Heart right ventricle (tissue), 16 donors: ENCODE measurements at places on chromosomes 3 and 15. TPM values are rescaled to one million over a fixed set of nuclear protein-coding genes. Genes with fewer than 3 reads are reported as not detected.
A peak's percentile ranks its signal among the peaks of the same experiment; 100 is the strongest.

The RCCD1 gene
- 7.3 TPM for total RNA-seq

The PSMD6 gene
- 93.5 TPM for total RNA-seq

The FANCD2OS gene
- not detected for total RNA-seq

The SCN5A gene
- total RNA-seq, result 181 TPM

The ACTC1 gene
- total RNA-seq, result 8,849 TPM

DNA sequence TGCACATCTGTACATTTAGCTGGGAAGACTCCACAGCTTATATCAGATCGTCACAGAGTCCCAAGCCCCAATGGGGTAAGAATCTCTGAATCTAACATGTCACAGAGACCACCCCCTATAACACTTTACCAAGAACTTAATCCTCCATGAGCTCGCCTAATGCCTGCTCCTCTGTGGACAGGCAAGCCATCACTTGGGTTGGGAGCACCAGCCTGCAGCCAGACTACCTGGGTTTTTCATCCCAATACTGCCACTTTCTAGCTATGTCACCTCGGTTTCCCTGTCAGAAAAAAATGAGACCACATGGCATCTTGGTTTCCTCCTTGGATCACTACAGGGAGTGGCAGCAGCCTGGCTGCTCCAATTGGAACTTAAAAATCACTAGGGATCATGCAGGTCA, 277.9 kb upstream of the TLE3 start:
- peaks cover 5% of the 10 kb centered on the region for H3K27me3 ChIP-seq
- H3K4me1 ChIP-seq, result peaks cover 28% of the 10 kb centered on the region
- H3K36me3 ChIP-seq, result no peaks in the 10 kb centered on the region
- no peak overlapping the region for H3K27ac ChIP-seq

GRCh38 chr15:67183443-67184169, 70.9 kb downstream of the AAGAB start:
- H3K4me3 ChIP-seq, result no peak overlapping the region
- H3K27ac ChIP-seq, result no peak overlapping the region
- no peak for DNase-seq
- H3K36me3 ChIP-seq, result no peaks in the 10 kb centered on the region
- H3K4me1 ChIP-seq, result peaks cover 38% of the 10 kb centered on the region

DNA sequence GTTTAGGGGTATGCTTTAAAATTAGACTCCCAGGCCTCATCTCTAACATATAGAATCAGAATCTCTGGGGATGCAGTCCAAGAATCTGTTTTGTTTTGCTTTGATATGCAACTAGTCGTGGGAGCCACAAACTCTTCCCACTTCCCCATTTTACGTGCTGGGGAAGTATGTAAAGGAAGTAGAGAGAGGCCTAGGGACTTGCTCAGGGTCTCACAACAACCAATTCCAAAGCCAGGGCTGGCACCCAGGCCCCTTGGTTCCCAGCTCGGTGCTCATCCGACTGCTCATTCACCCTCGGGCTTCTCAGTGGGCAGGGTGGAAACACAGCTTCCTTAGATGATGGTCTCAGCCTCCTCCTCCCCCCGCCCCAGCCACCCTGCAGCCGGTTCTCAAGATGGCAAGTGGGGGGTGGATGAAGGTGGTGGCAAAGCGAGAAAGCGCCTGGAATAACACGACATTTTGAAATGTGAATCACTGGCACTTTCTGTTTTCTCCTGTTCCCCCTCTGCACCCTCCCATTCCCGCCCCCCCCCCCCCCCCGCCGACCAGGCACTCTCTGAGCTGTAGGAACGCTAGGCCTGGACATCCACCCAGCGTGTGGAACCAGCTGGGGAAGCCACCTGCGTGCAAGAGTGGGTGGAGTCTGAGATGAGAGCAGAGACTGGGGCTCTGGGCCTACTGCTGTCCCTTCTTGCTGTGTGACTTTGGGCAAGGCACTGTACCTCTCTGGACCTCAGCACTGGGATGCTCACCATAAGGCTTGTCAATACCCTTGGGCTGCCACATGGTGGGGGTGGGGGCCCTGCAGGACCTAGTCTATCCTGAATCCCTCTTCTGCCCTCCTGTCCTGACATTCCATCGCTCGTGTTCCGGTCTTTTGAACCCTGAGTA, 214.5 kb downstream of the RPLP1 start:
- DNase-seq, result peak; percentile 13
- no peaks in the 10 kb centered on the region for H3K4me1 ChIP-seq
- peaks cover 10% of the 10 kb centered on the region for H3K27me3 ChIP-seq
- H3K36me3 ChIP-seq, result no peaks in the 10 kb centered on the region
- H3K27ac ChIP-seq, result peak overlapping the region; percentile 9
- H3K4me3 ChIP-seq, result no peak overlapping the region

GRCh38 chr15:40807888-40808461, 702 bp upstream of the DNAJC17 start:
- H3K4me3 ChIP-seq, result peak overlapping the region; percentile 74
- H3K4me1 ChIP-seq, result peaks cover 23% of the 10 kb centered on the region
- peak overlapping the region; percentile 98 for H3K27ac ChIP-seq
- no peaks in the 10 kb centered on the region for H3K27me3 ChIP-seq
- no peaks in the 10 kb centered on the region for H3K36me3 ChIP-seq

GRCh38 chr3:140203510-140203909, 268.5 kb downstream of the CLSTN2 start:
- H3K4me3 ChIP-seq, result no peak overlapping the region
- no peak for DNase-seq
- H3K27me3 ChIP-seq, result no peaks in the 10 kb centered on the region
- no peak overlapping the region for H3K27ac ChIP-seq
- no peaks in the 10 kb centered on the region for H3K4me1 ChIP-seq

DNA sequence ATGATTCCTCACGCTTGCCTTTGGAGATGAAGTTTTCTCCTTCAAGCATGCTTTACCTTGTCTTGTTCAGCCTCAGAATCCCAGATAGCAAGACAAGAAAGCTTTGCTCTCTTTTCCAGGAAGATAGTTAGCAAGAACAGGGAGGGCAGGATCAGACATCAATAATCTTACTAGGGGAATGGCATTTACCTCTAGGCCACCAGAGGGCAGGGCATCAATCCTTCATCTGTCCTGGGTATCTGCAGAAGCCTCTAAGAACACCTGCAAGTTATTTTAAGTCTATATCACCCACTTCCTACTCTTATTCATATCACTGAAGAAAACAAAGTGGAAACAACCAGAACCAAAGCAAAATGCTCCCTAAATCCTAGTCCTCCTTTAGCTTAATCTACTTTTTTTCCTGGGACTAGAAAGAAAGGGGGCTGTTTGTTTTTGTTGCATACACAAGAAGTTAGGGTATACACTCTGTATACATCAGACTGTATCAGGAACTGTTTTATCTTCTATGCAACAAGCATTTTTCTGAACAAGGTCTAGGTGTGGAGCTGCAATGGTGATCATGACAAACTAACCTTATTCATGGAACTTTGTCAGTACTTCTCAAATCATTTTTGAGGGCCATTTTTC, 862.5 kb downstream of the CADM2 start:
- DNase-seq, result no peak
- no peak overlapping the region for H3K4me3 ChIP-seq
- H3K27me3 ChIP-seq, result no peaks in the 10 kb centered on the region
- H3K36me3 ChIP-seq, result no peaks in the 10 kb centered on the region

DNA sequence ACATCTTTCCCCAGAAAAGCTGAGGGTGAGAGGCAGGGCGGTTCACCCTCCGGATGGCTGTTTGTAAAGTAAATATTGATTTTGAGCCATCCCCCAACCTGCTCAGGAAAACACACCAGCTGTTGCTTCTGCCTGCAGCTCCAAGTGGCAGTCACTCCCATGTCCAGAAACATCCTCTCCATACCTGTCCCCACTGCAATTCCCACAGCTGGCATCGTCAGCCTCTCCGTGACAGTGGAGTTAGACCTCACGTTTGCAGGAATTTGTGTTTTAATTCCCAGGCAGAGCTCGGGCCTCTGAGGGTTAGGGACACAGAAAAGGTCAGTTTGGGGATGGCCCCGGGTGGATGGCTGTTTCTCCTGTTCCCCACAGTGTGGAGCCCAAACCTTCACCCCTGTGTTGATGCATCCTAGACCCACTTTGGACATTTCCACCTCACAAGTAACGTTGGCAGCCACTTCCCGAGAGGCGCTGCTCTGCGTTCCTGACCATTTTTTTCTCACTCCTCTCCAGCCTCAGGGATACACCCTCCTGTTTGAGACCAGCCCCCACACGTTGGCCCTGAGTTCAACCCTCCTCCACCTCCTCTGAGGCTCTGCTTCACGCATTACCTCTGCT, 11.8 kb upstream of the FAM174B start:
- H3K4me3 ChIP-seq, result no peak overlapping the region
- H3K27ac ChIP-seq, result peak overlapping the region; percentile 12
- H3K27me3 ChIP-seq, result no peaks in the 10 kb centered on the region
- no peak for DNase-seq

DNA sequence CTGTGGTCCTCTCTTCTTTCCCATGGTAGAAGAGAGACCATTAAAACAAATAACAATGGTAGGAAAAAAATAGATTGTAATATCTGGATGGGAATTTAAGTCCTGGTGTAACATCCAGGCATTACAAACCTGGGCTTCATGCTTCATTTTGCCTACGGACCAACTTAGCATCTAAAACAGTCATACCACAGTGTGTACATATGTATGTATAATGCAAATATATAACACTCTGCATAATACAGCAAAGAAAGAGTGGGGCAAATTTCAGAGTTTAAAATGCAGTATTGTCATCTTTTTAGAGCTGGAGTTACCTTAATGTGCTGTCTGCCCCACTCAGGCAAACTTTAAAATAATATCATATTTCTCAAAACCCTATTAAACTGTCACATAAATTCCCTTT, 298.2 kb downstream of the AGBL1 start:
- no peak overlapping the region for H3K4me3 ChIP-seq
- H3K36me3 ChIP-seq, result no peaks in the 10 kb centered on the region
- H3K27me3 ChIP-seq, result no peaks in the 10 kb centered on the region
- no peak overlapping the region for H3K27ac ChIP-seq
- no peak for DNase-seq
- H3K4me1 ChIP-seq, result no peaks in the 10 kb centered on the region

DNA sequence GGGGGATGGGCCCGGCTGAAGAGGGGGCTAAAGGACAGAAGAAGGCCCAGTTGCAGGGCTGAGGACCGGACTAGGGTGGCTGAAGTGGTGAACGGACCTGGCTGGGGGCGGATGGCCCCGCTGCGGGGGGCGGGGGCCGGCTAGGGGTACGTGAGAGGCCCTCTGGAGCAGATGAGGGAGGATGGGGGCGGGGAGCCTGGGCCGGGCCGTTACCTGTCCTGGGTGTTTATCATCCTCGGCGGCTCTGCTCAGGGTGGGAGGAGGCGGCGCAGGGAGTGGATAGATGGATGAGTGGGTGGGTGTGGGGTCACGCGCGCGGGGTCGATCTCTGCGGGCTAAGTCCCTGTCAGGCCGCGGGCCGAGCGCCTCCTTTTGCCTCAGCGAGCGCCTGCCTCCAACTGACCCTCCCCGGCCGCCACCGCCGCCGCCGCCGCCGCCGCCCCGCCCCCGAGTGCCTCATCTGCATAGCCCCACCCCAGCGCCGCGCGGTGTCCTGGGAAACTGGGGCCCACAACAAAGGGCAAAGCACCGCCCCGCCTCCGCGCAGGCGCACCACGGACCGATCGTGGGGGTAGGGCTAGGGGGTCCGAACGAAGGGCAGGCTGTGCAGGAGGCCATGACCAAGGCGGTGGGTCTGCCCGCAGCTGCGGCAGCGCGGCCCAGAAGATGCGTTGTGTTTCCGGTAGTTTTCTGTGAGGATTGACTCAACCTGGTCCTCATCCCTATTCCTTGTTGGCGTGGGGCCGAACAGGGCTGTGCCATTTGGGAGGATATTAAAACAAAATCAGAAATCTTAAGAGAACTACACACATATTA, 72.4 kb downstream of the RBPMS2 start:
- peak; percentile 98 for DNase-seq
- peaks cover 49% of the 10 kb centered on the region for H3K4me1 ChIP-seq
- H3K27ac ChIP-seq, result peak overlapping the region; percentile 95

GRCh38 chr3:145032791-145033190, 1061.2 kb downstream of the DIPK2A start:
- no peak overlapping the region for H3K4me3 ChIP-seq
- no peak overlapping the region for H3K27ac ChIP-seq
- H3K27me3 ChIP-seq, result no peaks in the 10 kb centered on the region
- no peaks in the 10 kb centered on the region for H3K4me1 ChIP-seq

DNA sequence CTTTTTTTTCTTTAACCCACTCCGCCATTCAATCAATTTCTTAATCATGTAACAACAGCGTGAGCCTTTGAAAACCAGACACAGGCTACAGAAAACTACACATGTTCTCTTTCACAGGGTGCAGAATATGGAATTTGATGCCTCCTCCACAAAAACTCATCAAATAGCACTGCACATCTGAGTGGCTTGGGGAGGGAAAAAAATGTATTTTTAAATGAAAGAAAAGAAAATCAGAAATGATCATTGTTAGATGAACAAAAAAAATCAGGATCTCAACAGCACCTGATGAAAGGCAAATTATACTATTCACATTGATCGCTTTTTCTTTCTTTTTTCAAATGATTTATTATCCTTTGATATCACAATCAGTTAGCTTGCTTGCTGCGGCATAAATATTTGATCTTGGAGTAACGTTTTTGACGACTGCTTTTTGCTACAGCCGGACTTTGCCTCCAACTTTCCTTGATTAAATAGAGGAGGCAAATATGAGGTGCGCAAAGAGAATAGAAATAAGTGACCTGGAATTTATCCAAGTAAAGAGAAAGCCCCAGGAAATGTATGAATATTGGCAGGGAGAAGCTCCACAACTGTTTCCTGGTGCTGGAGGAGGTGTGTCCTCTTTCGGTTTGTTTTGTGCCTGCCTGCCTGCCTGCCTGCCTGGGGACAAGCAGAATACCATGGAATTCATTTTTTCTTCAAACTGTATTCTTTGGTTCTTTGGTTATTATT, 63.1 kb downstream of the EDEM1 start:
- H3K4me1 ChIP-seq, result no peaks in the 10 kb centered on the region
- H3K27me3 ChIP-seq, result peaks cover 3% of the 10 kb centered on the region
- H3K36me3 ChIP-seq, result no peaks in the 10 kb centered on the region
- no peak overlapping the region for H3K27ac ChIP-seq
- DNase-seq, result no peak

DNA sequence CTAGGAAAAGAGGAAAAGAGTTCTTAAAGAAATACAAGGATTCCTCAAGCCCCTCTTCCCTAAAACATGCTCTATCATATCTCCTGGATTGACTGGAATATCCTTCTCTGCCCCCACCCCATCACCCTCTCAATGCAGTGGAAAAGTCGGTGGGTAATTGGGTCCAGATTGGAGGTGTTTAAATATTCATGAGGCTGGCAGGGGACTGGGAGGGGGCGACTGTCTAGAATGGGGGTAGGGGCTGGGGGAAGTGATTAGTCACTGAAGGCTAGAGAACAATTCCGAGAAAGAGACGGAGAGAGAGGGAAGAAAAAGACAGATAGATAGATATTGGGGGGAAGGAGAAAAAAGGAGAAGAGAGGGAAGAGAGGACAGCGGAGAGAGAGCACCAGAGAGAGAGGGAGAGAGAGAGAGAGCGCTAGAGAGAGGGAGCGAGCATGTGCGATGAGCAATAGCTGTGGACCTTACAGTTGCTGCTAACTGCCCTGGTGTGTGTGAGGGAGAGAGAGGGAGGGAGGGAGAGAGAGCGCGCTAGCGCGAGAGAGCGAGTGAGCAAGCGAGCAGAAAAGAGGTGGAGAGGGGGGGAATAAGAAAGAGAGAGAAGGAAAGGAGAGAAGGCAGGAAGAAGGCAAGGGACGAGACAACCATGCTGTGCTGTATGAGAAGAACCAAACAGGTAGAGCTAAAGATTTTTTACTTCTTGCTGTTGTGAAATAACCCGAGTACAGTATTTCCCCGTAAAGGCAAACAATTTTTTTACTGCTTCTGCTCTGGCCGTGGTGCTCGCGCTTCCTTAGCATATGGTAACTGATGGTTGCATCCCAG, at the start of gene GAP43:
TSS of gene GAP43 (plus strand) at position 467 of the 825 bp plus-strand sequence. CDS start at position 647, 180 bp downstream.
- peak within 1 kb of the TSS; percentile 26 for H3K4me3 ChIP-seq
- no peaks in the 10 kb centered on the region for H3K36me3 ChIP-seq
- peak; percentile 15 for DNase-seq
- no peaks in the 10 kb centered on the region for H3K27me3 ChIP-seq
- H3K27ac ChIP-seq, result no peak within 1 kb of the TSS
- peaks cover 4% of the 10 kb centered on the region for H3K4me1 ChIP-seq
